ENCODE measurements at places on chromosomes 7 and 10.

- DNase-seq = no peak
These were observed 518.3 kb downstream of the PLXDC2 start for GRCh38 chr10:20334559-20334958.

- DNase-seq = no peak
These were observed 374.9 kb upstream of the PODXL start for GRCh38 chr7:131931370-131931769.

DNA sequence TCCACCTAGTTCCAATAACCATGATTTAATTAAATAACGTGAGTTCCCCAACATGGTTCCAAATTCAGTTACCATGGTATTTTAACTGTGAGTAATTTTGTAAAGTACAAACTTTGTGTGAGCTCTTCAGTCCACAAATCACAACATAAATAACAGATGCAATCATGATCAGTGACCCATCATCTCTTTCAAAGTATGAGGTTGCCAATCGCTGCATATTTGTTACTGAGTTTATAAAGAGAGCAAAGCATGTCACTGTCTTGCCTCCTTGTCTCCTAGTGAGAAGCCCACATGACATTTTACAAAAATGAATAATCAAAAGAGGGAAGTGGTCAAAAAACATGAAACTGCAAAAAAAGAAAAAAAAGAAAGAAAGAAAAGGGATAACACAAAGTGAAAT, 69.1 kb upstream of the PDSS1 start:
- DNase-seq = no peak

GRCh38 chr7:123643495-123644441, 11.9 kb upstream of the LMOD2 start:
- peak; percentile 73 for DNase-seq

DNA sequence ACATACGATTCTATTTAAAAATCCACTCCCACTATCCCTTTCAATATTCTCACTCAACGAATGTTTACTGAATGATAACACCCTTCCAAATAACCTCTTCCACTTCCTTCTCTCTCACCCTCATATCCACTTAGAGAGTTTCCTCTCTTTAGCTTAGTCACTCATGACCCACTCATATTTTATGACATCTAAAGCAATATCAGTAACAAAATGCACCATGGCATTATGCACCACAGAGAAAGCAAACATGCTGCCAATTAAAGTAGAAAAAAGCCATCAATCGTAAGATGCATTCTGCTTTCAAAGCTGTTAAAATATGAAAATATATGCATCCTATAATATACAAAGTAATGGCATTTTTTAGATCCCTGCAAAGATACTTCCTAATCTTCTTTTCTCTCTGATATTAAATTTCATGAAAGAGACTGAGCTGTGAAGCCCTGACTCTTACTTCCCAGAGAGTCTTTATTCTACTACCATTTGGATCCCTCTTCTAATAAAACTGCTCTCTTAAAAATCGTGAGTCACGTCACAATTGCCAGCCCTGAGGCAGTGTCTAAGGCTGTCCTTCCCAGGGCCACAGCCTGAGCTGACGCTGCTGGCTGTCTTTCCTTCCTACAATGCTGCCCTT, 283.0 kb upstream of the KLF6 start:
- DNase-seq = peak; percentile 50

DNA sequence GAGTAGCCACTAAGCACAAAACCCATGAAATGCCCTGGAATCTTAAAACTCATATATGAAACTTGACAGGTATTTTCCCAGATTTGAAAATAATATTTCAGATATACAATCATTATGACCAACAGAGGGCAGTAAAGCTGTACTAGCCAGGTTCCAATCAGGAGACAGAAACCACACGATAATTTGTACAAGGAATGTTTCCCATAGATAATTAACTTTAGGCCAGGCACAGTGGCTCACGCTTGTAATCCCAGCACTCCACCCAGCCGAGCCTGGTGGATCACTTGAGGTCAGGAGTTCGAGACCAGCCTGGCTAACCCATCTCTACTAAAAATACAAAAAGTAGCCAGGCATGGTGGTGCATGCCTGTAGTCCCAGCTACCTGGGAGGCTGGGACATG, 31.0 kb upstream of the NUB1 start:
- DNase-seq = no peak

DNA sequence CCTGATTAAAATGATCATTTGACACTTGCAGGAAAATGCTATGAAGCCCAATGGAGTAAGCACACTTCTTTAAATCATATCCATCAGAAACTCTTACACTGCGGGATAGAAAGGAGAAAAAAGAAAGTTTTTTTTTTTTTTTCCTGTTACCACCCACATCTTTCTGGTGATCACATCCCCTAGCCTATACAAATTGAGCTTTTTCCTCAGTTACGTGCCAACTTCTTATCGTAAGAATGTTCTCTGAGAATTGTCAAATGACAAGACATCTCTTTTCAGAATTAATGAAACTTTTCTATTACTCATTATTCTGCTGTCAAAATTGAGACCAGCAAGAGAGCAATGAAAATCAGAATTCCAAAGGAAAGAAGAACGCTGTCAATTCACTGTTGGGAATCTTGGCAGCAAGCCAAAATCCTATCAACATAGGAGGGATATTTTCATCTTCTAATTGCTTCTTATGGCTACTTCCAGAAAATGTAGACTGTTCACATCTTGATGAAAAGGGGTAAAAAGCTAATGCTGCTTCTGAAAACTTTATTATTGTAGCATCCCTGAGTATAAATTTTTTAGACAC, 179.5 kb downstream of the ADAM12 start:
- DNase-seq = no peak

DNA sequence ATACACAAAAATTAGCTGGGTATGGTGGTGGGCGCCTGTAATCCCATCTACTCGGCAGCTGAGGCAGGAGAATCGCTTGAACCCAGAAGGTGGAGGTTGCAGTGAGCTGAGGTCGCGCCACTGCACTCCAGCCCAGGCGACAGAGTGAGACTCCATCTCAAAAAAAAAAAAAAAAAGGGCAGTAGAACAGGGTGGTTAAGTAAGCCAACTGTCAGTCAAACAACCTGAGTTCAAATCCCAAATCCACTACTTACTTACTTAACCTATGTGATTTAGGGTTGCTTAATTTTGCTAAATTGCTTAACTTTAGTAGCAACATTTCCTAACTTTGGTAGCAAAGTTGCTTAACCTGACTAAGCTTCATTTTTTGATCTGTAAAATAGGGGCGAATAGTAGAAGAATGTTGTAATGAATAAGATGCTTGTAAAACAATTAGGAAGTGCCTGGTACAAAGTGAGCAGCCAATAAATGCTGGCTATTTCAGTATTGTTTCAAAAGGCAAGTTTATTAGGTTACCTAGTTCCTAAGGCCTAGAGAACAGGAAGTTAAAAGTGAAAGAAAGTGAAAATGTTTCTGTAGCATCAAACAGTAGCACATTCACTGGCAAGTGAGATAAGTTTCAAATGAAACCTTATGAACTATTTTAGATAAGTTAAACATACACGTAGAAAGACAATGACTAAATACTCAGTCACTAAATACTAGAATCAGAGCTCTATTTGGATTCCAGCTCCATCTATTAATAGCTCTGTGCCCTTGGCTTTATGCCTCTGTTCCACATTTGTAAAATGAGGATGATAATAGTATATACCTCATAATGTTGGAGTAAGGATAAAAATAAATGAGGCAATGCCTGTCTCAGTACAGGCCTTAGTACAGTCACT, 64.3 kb downstream of the HOXA1 start:
- no peak for DNase-seq

GRCh38 chr10:18216482-18216881, 76.3 kb downstream of the CACNB2 start:
- DNase-seq = no peak

GRCh38 chr7:151381098-151381347, 28.8 kb downstream of the WDR86 start:
- no peak for DNase-seq

GRCh38 chr7:44796034-44796503, 412 bp upstream of the PPIA start:
- DNase-seq = peak; percentile 77

DNA sequence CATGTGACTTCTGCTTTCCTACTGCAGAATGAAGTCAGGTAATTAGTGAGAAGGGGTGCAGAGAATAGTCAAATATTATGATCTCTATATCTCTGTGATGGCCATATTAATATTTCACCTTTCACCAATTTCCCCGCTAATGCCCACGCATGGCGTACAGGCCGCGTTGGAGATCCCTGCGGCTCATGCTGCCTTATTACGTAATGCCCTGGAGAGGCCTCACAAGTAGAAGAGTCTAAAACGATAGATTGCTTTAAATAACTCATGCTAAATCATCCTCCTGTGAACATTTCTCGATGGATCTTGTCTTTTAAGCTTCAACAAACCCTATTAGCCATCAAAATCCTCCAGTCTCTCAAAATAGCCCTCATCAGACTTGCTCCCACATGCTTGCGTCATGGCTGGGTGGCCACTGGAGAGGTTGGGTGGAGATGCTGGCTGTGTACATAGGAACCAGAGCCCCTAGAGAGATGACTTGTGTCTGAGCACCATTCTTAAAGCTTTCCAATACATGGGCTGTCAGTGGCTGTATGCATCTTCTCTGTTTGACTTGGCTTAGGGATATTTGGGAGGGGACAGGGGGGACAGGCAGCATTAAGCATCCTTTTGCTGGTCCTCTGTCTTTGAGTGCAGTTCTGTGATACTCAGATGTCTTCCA, 79.5 kb upstream of the INSYN2A start:
- DNase-seq = peak; percentile 41
